ENCODE measurements at places on chromosomes 1 and 21.

GRCh38 chr1:194014014-194014413 lies 827.6 kb upstream of the B3GALT2 start:
- no peak for DNase-seq

DNA sequence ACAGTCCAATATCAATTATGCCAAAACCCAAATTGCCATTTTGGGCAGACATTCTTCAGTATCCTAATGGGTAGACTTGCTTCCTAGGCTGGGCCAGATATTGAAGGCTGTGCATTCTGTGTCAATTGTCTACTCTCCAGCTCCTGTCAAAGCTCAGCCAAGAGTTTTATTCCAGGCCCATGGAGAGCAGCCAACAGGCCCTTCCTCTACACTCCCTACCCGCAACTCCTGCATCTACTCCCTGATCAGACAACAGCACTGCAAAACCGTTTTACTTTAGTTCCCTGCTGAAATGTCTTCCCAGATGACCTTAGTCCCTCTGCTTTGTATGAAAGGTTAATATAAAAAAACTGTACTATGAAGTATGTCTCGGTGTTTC lies 6.6 kb upstream of the ADORA3 start:
- no peak for DNase-seq

DNA sequence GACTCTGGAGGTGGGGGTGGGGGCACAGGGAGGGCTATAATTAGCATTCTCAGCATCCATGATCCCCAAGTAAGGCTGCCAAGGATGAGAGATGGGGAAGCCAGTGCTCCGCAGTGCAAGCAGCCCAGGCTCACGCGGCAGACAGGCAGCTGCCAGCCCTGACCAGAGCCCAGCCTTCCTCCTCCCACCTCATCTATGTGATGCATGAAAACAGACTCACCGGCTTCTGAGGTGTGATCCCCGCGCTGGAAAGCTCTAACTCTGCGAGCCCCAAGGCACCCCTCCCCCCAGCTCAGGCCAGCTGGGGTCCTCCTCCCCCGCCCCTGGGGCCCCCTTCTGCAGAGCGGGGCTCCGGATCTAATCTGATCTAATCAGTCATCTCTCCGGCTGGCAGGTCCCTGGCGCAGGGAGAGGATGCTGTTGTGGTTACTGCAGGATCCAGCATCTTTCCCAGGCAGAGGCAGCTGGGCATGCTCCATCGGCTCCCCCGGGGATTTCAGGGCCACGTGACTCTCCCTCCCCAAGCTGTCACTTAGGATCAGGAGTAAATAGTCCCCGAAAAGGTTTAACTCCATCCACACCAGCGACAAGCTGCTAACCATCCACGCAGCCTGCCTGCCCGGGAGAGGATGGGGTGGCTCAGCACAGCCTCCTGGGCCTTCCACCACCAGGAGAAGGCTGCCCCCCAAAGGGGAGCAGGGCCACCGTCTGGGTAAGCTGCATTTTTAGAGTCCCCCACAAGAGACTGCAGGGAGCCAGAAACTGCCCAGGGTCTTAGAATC lies at the start of gene PLEKHA6:
Gene PLEKHA6, minus strand, starts transcription at position 456 of the 782 bp plus-strand sequence. CDS start 86,202 bp downstream, outside the sequence.
- DNase-seq: no peak

DNA sequence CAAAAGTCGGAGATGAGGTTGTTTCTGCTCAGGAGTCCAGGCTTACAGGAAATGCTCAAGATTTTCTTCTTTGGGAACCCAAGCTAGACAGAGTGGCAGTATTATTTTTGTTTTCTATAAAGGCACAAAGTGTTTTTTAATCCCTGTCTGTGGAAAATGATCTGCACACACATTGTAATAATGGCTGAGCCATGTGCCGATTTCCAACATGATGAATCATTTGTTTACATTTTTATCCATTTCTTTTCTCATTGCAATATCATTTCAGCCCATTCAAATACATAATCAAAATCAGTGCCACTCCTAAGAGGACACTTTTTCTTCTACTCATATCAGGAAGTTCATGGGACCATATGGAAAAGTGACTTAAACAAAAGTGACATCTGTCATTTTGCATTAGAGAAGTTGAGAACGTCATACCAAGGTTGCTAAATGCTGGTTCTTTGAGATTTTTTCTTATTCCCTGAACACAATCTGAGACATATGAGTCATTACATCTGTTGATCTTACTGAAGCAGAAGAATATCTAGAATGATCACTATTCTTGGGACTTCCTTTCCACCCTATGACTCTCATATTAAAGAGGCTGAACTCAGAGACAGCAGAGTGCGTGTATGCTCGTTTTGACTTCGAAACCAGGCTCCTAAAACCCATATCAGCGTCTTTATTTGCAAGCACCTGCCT lies 44.9 kb downstream of the ACTA1 start:
- DNase-seq: no peak
